B cell (primary cell): ENCODE measurements at places on chromosomes 6 and 20.

GRCh38 chr6:69390125-69390524 lies 406.7 kb downstream of the LMBRD1 start:
- DNase-seq = no peak

DNA sequence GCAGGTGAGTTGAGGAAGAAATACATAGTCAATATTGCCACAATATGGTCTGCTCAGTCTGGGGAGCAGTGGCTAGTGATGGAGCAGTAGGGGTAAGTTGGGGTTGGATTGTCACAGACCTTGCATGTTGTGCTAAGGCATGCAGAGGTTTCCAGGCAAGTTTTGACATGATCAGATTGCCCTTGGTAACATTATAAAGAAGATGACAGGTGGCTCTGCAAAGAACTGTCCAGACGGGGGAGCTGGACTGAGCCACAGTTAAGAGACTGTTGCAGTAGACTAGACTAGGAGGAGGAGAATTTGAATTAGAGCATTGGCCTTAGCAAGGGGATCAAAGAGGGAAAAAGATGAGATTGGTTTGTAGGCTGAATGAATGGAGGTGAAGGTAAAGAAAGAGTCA lies 23.4 kb downstream of the ATRN start:
- no peak for DNase-seq

DNA sequence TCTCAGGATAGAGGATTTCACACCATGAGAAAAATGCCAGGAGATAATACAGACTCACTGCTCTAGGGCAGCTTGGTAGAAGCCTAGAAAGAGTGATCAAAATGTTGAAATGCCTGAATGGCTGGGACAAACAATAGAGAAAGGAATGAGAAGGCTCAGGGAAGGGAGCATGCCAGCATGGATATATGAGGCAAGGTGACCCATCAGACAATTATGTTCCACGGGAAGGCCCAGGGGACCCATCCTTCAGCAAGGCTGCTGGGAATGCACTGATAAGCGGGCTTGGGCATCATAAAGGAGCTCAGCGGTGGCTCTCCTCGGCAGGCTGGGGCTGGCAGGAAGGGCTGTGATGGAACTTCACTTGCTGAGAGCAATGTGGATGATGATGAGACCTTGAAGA lies 12.2 kb downstream of the HEBP2 start:
- no peak for DNase-seq

- no peak for DNase-seq
Measured at GRCh38 chr6:50889935-50890334, 71.3 kb downstream of the TFAP2B start.

GRCh38 chr20:31764641-31765305 lies 25.7 kb downstream of the TPX2 start:
- DNase-seq = no peak

GRCh38 chr6:5997420-5997987 lies 9.2 kb downstream of the NRN1 start:
- peak; percentile 69 for DNase-seq

DNA sequence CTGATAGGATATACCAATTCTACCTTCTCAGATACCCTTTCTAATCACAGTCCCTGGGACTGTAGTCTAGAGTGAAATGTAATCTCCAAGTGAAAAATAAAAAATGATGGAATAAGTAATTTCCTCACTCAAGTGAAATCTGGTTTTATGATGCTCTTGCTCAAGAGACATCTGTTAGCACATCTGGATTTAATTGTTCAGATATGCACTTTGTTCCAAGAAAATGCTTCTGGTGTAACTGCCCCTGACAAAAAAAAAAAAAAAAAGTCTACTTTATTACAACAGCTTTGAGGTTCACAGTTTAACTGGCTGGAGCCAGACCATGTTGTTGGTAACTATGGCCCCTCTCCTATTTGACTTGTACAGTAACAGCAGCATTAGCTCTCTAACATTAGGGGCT lies 251.8 kb downstream of the BTBD9 start:
- no peak for DNase-seq

GRCh38 chr6:116500969-116501433 lies 10.4 kb upstream of the CALHM5 start:
- no peak for DNase-seq

GRCh38 chr6:168194732-168195567 lies 115.9 kb upstream of the FRMD1 start:
- DNase-seq = no peak

DNA sequence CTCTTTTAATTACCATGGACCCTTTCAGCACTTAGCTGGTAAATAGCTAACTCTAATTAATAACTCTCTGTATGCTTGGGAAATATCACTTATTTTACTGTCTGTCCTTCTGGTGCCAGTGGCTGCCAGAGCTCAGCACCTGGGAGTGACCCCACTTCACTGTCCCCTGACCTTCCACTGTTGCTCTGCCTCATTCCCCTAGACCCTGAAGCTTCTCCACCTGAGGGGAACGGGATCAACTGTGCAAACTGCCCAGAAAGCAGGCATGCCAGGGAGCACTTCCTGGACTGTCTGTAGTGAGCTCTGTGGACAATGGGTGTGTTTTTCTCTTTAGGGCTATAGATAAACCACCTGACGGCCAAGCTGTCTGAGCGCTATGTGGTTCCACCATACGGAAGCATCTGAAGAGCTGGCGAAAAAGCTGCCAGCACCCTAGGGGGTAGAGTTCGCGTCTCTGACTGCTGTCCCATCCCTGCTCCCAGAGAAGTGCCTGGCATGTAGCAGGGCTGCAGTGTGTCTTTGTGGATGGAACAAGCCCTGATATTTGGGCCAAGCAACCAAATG lies 106.3 kb upstream of the FOXA2 start:
- DNase-seq = no peak

DNA sequence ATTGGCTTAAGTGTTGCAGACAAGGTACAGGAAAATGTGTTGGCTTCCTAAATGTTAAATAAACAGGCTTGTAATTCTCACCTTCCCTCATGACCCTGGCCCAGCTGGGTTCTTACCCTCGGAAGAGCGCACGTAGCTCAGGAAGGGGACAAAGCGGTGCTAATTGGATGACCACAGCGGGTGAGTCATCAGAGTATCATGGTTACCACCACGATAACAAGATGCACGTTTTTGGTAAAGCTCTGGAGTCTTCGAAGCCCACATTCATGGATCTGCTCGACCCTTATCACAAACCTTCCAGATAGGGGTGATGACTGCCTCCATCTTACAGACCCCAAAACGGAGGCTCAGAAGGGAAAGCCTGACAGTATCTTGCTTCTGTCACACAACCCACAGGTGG lies 32.8 kb downstream of the APCDD1L start:
- DNase-seq = no peak

GRCh38 chr6:138817799-138818198 lies 21.9 kb downstream of the ECT2L start:
- DNase-seq = peak; percentile 10

GRCh38 chr20:38299963-38300362 lies 4.0 kb upstream of the BPI start:
- DNase-seq = no peak

- DNase-seq = no peak
Measured at GRCh38 chr20:17533396-17533795, 2.2 kb upstream of the BFSP1 start.

DNA sequence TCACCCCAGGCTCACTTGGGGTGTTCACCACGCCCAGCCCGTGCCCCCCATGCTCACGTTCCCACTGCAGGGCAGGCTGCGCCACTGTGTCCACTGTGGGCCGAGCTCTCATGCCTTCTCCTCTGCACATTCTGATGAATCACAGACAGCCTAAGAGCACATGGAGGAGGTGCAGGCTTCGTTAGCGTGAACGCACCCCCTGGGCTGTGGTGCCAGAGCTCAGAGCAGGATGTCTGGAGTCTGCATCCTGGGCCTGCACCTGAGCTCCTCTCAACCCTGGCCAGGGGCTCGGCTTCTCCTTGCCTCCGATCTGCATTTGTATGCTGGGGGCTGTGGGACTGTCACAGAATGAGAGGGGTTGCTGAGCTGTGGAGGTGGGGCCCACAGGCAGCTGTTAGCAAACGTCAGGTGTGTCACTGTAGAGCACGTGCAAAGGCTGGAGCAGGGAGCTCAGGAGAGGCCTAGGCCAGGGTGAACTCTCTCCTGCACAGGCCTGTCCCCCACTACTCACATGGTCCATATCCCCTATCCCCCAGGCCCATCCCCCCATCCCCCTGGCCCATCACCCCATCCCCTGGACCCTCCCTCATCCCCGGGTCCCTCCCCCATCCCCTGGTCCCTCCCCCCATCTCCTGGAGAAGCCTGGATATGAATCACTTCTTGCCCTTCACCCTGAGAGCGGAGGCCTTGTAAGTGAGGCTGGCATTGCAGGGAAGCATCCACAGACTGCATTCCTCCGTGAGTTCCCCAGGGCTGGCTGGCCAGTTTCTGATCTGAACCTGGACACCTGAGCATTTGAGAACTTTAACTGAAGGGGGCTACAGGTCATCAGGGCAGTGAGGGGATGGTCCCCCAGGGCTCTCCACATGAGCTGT lies 309.5 kb downstream of the TAF4 start:
- DNase-seq = no peak

GRCh38 chr6:157013649-157014304 lies 236.6 kb downstream of the ARID1B start:
- no peak for DNase-seq

DNA sequence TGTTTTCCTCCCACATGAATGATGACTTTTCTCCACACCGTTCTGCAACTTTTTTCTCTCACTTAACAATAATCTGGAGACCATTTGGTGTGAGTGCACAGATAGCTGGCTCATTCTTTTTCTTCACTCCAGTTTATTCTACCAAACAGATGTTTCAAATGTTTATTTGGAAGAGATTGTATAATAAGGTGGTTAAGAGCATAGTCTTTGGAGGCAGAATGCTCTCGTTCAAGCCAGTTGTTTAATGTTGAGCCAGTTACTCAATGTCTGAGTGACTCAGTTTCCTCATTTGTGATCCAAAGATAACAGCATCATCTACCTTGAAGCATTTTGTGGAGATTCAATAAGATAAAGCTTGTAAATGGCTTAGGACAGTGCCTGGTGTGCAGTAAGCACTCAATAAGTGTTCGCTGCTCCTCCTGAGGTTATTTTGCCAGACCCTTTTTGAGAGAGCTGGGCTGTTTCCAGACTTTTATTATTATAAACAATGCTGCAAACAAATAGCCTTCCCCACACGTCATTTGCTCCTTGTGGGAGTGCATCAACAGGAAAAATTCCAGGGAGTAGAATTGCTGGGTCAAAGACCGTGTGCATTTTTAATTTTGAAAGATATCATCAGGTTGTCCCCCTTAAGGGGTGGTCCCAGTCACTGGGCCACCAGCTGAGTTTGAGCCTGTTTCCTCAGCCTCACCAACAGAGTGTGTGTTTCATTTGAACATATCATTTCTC lies 70.6 kb downstream of the VEGFA start:
- no peak for DNase-seq

GRCh38 chr20:38072898-38073297 lies 39.4 kb downstream of the RPRD1B start:
- DNase-seq = no peak

DNA sequence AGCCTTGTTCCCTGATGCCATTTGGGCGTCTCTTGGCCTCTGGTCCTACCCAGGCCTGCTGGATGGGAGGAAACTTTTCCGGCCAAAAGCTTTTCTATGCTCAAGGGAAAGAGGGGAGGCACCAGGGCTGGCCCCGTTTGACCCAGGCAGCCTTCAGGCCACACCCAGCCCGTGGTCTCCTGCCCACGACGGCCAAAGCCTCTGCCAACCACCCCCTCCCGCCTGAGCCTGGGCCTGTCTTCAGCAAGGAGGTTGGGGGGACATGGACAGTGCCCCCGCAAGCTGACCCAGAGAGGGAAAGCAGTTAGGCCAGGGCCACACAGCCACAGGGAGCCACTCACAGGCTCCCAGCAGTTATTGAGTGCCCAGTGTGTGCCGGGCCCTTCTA lies 49.5 kb downstream of the SRC start:
- no peak for DNase-seq

DNA sequence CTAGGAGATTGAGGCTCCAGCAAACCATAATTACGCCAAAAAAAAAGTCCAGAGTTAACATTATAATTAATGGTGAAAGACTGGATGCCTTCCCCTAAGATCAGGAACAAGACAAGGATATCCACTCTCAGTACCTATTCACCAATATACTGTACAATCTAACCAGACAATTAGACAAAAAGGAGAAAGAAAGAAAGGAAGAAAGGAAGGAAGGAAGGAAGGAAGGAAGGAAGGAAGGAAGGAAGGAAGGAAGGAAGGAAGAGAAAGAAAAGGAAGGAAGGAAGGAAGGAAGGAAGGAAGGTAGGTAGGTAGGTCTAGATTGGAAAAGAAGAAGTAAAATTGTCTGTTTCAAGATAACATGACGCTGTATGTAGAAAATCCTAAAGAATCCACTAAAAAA lies 50.7 kb downstream of the TASP1 start:
- no peak for DNase-seq

GRCh38 chr6:134938896-134939295 lies 11.0 kb downstream of the ALDH8A1 start:
- peak; percentile 38 for DNase-seq
